ENCODE measurements at places on chromosomes 6 and 20.

DNA sequence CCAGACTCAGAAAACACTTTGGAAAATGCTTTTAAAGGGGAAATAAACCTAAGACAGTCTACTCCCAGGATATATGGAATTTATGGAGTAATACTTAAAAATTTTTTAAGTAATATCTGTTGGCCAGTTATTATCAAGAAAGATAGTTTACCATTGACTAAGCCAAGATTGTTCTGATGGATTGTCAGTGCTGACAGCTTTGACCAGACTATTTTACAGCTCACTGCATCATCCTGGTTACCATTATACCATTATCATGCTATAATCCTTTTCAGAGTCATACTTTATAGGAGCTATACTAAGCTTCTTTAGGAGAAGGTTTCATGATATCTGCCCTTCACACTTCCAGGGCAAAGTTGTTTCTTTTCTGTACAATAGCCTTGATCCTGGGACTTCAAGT lies 16.5 kb downstream of the GTF2H5 start:
- DNase-seq = no peak

- no peak for DNase-seq
These were observed 33.9 kb downstream of the CHRNA4 start for GRCh38 chr20:63327231-63327745.

DNA sequence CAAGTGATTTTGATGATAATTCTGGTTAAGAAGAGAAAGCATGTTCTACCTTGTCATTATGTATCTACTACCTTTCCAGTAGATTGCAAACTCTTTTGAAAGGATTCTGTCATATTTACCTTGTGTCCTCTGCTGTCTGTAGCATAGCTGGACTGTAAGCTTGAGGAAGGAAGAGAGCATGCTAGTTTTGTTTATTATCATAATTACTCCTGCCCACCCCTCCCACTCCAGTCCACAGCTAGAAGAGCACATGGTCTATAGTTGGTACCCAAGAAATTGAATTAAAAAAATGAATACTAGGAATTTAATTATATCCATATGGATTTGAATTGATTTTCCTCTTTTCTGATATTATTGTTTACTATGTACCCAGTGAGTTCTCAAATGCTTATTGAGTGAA lies 40.2 kb downstream of the PDE7B start:
- no peak for DNase-seq

DNA sequence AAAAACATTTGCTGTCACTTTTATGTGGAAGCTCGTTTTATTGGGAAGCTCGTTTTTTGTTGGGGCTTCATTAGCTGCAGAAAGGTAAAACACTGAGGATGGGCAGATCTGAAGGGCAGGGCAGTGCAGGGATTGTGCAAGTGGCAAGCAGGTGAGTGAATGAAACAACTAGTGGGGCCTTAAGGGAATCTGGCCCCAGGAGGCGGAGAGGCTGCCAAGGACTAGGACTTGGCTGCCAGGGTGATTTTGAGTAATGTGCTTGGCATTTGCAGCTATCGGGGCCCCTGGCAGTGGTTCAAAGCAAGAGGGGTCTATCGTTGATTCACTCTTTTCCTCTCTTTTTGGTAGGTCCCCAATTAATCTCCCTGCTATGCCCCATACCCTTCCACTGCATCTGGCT lies 11.5 kb downstream of the IL22RA2 start:
- DNase-seq = no peak

DNA sequence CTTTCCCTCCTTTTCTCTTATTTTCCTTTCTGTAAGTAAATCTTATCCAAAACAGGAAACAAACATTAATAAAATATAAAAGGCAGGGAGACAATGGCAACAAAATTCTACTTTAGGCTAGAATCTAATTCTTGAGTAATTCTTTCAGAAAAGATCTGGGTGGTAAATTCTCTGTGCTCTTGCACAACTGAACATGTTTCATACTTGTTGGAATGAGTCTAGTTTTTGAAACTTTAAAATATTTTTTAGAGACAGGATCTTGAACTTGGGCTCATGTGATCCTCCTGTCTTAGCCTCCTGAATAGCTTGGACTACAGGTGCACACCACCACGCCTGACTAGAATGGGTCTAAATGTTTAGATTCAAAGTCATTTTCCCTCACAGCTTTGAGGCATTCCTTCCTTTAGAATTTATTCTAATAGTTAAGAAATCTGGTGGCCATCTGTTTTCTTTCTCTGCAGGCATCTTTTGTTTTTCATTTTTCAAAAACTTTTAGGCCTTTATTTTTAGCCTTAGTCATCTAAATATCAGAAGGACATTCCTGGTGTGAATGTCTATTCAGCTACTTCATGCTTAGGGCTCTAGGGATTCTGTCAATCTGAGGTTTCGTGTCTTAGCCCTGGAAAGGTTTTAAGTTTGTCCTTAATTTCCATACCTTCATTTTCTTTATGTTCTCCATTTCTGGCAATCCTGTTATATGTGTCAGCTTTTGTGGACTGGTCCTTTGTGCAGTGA lies 76.5 kb downstream of the CDKAL1 start:
- no peak for DNase-seq
